ENCODE measurements at places on chromosomes 1 and 21.

DNA sequence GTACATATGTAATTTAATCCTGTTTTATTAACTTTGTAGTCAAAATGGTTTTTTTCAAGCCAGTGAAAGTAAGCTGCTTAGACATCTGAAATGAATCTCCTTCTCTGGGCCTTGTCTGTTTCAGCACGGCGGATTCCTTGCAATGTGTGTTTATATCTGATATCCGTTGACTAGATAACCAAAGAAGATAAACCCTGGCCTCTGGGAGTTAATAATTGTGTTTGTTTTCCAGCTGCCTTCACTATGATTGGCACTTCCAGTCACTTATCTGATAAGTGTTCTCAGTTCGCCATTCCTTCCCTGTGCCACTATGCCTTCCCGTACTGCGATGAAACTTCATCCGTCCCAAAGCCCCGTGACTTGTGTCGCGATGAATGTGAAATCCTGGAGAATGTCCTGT, 63.5 kb upstream of the UBE2U start:
- no peak for DNase-seq

DNA sequence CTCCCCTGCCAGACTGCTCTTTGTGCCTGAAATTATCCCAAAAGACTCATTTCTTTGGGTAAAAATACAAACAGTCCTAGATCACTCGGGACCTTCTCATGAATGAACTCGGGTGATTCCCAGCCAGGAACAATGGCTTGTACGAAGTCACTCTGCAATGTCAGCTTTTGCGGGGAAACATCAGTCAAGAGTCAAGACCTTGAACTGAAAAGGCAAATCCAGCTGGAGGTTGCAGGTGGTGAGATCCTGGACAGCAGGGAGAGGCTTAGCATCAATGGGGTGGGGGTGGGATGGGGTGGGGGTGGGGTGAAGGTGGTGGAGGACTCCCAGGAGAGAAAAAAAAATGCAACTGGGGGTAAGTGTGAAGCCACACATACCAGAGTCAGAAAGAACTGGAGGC, 115.0 kb upstream of the SLC25A33 start:
- no peak for DNase-seq

GRCh38 chr1:47758341-47759250, 238.6 kb downstream of the TRABD2B start:
- no peak for DNase-seq

- DNase-seq, result no peak
These were observed 663 bp downstream of the ATP13A2 start for GRCh38 chr1:17011092-17011438.

DNA sequence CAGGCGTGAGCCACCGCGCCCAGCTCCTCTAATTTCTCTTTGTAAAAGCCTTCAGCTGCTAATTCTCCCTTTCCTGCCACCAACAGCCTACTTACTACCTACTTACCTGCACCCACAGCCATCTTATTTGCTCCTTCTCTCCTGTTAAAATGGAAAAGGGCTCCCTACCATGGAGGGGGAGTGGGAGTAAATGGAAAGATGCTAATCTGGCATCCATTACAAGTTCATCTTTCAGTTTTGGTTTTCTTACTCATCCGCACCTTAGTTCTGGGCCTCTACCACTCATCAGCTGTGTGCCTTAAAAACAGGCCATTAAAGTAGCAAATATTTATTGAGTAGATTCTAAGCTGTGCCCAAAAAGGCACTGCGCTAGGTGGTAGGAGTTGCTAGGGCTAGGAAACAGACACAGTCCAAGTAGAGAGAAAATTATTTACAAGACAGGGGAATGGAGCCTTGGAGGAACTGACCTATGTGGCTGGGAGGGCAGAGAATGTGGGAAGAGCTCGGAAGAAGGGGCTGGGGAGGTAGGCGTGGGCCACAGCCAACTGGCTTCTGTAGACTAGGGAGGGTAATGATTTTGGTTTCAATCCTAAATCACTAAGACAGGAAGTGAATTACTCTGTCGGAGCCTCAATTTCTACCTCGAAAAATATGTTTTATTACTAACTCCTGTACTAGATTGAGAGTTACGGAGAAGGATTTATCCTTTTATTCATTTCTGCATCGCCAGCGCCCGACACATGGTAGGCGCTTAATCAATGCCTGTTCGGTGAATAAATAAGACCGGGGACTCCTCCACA, 685 bp upstream of the DDI2 start:
- no peak for DNase-seq

DNA sequence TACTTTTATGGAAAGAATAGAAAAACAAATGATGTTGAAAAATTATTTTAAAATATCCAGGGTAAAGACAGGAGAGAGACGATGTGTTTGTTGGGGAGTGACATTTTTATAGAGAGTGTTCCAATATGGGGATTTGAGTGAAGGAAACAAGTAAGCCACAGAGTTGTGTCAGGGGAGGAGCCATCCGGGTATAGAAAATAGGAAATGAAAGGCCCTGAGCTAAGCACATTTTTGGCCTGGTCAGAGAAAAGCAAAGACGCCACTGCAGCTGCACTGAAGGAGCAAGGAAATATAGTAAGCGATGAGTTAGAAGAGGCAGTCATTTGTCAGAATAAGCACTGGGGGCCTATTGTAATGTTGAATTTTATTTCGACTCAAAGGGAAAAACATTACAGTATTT, 107.3 kb upstream of the ADGRL4 start:
- no peak for DNase-seq

- DNase-seq, result no peak
These were observed 181.0 kb downstream of the TYW3 start for GRCh38 chr1:74913978-74914377.

GRCh38 chr1:6888870-6889269, 103.6 kb downstream of the CAMTA1 start:
- no peak for DNase-seq

DNA sequence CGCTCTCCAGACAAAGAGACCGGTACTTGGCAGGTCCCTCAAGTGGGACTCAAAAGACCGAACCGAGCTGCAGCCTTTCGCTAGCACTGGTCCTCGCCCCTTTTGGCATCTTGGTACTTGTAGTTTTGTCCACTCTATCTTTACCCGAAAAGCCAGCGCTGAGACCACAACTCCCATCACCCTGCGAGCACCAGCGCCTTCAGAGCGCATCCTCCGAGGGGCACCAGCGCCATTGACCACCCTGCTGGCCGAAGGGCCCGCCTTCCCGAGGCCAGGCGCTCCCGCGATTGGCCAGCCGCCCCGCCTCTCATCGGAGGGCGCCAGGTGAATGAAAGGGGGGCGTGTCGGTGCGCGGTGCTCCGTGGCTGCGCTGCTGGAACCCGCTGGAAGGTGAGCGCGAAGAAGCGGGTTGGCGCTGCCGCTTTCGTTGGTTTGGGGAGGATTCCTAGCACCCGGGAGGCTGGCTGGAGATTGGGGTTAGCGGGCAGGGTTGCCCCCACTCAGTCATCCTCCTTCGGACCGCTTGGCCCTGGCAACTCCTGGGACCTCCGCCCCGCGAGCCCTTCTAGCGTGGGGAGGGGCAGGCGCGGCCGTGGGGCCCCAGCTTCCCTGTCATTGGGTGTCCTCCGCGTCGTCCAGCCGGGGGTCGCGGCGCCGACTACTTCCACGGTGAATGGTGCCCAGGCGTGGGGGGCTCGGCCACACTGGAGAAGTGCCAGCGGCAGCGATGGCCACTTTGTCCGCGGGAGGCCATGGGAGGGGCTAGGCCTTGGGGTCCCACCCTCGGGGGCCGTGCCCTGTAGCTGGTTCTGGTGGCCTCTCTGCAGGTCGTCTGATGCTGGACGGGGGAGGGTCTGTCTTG, at the start of gene ZBTB8B:
Gene ZBTB8B, plus strand, starts transcription at position 357 of the 862 bp plus-strand sequence. CDS start 5,553 bp downstream, outside the sequence.
- no peak for DNase-seq

- DNase-seq, result no peak
These were observed 47.6 kb upstream of the ATF3 start for GRCh38 chr1:212560933-212561460.

- no peak for DNase-seq
These were observed 15.5 kb downstream of the AZIN2 start for GRCh38 chr1:33096363-33097005.

DNA sequence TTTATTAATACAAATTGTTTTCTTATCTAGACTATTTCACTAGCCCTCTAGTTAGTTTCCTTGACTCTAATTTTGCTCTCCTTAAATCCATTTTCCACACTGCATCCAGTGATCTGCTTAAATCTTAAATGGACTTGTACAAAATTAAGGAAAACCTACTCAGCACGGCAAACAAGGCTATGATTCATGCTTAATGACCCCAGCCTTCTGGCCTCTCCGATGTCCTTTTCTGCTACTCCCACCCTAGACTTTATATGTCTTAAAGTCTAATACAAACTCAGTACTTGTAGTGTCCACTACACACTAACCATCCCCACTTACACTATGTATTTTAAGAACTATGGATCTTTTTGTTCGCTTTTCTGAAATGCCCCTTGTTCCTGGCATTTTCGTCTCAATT, 2.2 kb downstream of the TMED5 start:
- DNase-seq, result no peak

- no peak for DNase-seq
These were observed 997 bp downstream of the RSPH1 start for GRCh38 chr21:42495027-42495426.

GRCh38 chr1:34140011-34140676, 24.9 kb downstream of the CSMD2 start:
- DNase-seq, result no peak

- DNase-seq, result no peak
These were observed 46.4 kb downstream of the KIF26B start for GRCh38 chr1:245201201-245201600.

DNA sequence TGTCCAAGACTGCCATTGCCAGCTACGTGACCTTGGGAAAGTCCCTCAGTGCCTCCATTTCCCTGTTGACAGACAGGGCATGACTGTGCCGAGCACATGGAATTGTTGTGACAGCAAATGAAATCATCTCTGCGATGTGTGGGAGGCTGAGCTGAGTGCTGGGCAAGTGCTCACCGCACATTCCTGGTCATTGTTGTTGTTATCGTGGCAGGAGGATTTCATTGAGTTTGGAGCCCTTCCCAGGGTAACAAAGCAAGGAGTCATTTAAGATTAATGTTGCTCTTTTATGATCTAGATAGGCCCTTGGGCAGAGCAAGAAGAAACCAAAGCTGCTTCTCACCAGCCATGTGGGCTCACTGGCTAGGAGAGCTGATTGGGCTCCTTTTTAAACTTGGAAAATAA, 39.6 kb upstream of the ITPKB start:
- DNase-seq, result no peak

Measured in NCI-H187 (cell line).